ENCODE measurements at places on chromosomes 2 and 18.

DNA sequence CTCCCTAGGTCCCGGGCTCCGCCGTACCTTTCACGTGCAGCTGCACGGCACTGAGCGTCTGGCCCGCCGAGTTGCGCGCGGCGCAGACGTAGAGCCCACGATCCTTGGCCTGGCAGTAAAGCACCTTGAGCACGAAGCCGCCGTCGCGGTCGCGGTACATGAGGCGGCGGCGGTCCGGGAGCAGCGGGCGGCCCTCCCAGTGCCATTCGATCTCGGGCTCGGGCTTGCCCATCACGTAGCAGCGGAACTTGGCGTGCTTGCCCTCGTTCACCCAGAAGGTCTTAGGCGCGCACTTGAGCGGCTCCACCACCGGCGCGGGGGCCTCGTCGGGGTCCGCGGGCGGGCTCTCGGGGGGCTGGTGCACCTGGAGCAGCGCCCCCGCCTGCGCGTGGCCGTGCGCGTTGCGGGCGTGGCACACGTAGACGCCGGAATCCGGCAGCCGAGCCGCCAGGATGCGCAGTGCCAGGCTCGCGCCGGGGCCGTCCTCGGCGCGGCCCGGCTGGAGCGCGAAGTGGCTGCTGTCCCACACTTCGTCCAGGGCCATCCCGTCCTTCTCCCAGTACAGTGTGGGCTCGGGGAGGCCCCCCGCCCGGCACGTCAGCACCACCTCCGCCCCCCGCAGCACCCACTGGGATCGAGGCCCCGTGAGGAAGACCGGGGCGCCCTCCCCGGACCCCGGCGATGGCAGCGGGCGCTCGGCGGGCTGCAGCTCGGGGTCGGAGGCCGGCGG is 980 bp downstream of the OBSL1 start:
- DNase-seq: peak; percentile 22

DNA sequence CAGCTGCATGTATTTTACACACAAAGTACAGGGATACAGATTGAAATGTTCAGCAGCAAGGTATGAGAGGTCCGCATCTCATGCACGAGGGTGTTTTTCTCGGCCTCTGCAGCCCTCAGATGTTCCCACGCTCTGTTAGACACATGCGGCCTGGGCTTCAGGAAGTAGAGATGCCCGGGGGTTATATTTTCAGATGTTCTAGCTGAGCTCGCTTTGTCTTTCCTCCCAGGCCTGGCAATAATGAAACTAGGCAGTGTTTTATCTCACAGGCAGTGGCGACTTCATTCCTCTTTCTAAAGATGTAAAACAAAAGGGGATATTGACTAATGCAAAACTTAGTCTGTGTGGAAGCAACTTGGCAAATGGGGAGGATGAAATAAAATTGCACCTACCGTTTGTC is 190.7 kb downstream of the GBX2 start:
- DNase-seq: no peak

DNA sequence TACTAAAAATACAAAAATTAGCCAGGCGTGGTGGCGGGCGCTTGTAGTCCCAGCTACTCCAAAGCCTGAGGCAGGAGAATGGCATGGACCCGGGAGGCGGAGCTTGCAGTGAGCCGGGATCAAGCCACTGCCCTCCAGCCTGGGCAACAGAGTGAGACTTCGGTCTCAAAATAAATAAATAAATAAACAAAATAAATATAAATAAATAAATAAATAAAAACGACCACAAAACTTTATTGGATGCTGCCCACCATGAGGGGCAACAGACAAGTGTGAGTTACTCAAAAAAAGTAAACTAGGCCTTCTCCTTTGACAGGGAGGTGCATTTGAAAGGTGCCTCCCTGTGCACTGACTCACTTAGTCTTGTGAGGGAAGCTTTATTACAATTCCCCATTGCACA is 50.4 kb downstream of the SLC4A1AP start:
- DNase-seq: no peak

- no peak for DNase-seq
Measured at GRCh38 chr2:15205562-15205961, 355.6 kb downstream of the NBAS start.

DNA sequence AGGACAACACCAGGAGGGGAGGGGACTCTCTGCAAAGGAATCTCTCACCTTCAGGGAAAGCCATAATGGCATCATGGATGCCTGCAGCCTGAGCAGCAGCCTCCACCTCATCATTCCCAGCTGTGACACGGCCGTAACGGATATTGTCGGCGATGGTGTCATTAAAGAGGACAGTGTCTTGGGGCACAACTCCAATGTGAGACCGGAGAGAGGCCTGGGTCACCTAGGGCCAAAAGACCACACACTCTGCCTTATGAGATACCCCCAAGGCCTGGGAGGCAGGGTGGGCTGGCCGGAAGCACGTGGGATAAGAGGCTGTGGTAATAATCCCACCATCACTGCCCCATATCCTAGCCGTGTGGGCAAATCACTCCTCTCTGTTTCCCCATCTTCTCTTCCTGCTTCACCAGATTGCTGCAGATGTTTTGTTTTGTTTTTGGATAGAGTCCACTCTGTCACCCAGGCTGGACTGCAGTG is 4.3 kb downstream of the ZFAND2B start:
- no peak for DNase-seq

- DNase-seq: no peak
Measured at GRCh38 chr2:120111193-120111592, 98.3 kb downstream of the EPB41L5 start.

- no peak for DNase-seq
Measured at GRCh38 chr2:36423172-36423571, 67.6 kb downstream of the CRIM1 start.
